Activated CD8-positive, alpha-beta memory T cell treated with anti-CD3 and anti-CD28 coated beads for 48 hours (primary cell): ENCODE measurements at places on chromosomes 5 and 9.

DNA sequence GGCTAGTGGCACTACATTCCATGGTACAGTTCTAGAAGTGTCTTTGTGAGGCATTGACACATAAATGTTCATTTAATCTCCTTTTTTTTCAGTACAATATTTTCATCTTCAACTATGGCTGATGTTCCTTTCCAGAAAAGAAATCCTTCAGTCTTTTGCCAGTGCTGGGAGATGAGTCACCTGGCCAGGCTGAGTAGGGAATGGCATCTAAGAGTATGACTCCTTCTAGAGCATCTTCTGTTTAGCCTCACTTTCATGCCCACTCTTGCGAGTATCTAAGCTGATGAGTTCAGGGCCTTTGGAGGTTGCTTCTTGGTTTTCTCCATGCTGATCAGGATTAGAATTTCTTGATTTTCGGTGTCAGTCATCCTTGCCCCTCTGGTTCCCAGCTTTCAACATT lies 124.4 kb downstream of the SLC28A3 start:
- no peak for DNase-seq

DNA sequence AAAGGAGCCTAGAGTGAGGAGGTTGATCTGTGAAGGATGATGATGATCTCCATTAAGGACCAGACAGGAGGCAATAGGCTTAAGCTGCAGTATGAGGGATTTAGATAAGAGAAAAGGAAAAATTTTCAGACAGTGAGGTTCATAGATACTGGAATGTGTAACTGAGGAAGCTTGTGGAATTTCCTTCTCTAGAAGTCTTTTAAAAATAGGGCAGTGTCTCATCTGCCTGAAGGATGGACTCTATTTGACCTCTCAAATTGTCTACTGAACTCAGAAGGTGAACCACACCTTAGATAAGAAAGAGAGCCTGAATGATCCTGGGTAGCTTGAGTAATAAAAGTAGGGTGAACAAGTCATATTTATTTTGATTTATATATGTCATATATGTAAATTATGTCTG lies 148.2 kb upstream of the CDKN2B start:
- DNase-seq = no peak

DNA sequence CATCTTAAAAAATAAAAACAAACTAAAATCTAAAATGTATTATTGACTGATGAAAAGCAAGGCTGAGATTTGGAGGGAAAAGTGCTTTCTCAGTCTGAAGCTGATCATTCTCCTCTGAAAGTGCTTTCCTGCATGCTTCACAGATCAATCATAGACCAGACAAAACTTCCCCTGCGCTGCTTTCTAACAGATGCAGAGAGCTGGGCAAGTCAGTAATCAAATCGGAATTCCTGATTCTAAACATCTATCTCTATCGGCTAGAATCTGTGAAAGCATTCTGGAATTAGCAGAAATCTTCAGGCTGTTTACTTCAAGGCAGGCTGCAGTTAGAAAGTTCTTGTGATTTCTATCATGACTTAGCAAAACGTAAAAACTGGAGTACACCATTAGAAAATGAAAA lies 15.6 kb upstream of the FAM81B start:
- DNase-seq = no peak

- no peak for DNase-seq
Observed at GRCh38 chr5:148751025-148751424, 75.4 kb upstream of the ADRB2 start.
